Esophagus mucosa (tissue), 1 donor: ENCODE measurements at places on chromosomes 3 and 15.
A peak's percentile ranks its signal among the peaks of the same experiment; 100 is the strongest.

- ATAC-seq = no peak
Measured at GRCh38 chr3:70984776-70985482, 598.6 kb downstream of the FOXP1 start.

GRCh38 chr15:91603384-91604080, 250.0 kb upstream of the SLCO3A1 start:
- no peak for ATAC-seq

GRCh38 chr3:159761369-159761768, 227.3 kb upstream of the IL12A start:
- no peak for ATAC-seq

DNA sequence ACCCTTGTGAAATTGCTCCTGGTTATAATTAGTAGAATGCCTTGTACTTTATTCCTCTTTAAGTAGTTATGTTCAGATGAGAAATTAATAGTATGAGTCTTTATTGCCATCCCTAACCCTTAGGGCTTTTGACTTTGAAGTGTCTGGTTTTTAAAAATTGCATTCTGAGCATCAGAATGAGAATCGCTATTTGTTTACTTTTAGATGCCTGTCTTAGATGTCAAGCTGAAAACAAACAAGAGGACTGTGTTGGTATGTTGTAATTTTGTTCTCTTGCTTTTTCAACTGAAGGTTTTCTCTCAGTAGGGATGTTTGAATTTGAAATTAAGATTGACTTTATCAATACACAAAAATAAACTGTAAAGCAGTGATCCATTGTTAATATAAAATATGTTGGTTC, 5.2 kb downstream of the RNF7 start:
- no peak for ATAC-seq

GRCh38 chr15:42133886-42134502, 22.4 kb downstream of the PLA2G4F start:
- ATAC-seq = peak; percentile 71

DNA sequence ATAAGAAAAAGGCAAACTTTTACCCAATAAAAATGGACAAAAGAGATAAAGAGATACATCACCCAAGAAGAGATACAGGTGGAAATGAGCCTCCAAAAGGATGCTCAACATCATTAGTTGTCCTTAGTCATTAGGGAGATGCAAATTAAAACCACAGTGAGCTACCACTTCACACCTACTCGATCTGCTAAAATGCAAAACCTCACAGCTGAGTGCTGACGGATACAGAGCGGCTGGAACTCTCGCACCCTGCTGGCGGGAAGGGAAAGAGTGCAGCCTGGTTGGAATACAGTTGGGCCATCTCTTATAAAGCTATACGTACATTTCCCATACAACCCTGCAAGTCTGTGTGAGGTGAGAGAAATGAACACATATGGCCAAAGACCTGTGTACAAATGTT, 78.5 kb upstream of the PRR20G start:
- no peak for ATAC-seq

- ATAC-seq = peak; percentile 9
Measured at GRCh38 chr3:10928407-10928960, 64.1 kb upstream of the SLC6A1 start.

GRCh38 chr3:42497009-42497731, 5.3 kb upstream of the VIPR1 start:
- no peak for ATAC-seq

- no peak for ATAC-seq
Measured at GRCh38 chr3:130933801-130934345, 40.0 kb downstream of the ATP2C1 start.

DNA sequence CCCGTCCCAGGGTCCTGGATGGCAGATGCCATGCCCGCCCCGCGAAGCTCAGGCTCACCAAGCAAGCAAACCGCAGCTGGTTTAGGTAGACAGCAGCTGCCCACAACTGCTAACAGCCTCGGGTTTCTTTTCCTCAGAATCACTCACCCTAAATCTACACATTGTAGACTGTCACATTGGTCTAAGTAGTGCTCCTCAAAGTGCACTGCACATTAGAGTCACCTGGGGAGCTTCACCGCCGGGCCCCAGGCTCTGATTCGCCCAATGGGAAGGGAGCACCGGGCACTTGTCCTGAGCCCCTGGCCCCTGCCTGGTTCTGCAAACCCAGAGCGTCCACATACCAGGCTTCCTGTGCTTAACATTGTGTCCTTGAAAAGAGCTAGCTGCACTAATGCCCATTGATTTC, 752 bp downstream of the OCA2 start:
- ATAC-seq = no peak

DNA sequence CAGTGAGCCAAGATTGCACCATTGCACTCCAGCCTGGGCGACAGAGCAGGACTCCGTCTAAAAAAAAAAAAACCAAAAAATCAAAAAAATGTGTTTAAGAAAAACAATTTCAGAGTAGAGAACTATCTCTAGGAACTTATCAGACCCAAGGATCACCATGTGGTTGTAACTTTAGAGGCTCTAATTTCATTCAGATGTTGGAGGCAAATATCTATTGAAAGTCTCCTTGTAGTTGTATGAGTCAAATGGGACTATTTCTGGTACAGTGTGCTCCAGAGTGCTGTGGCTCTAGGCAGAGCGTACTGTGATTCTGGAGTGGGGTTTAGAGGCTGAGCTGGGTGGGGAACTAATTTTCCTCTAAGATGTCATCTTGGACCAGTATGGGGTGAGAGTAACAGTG, 398.7 kb downstream of the SHQ1 start:
- no peak for ATAC-seq

- no peak for ATAC-seq
Measured at GRCh38 chr3:3141939-3142338, 15.2 kb downstream of the TRNT1 start.

- ATAC-seq = no peak
Measured at GRCh38 chr3:195717416-195717815, 3.4 kb upstream of the MUC20 start.

- ATAC-seq = no peak
Measured at GRCh38 chr15:96326328-96327154, 4.0 kb upstream of the NR2F2 start.

- ATAC-seq = no peak
Measured at GRCh38 chr3:167501941-167502340, 28.1 kb upstream of the SERPINI2 start.

GRCh38 chr15:58539548-58539947, 107.8 kb downstream of the LIPC start:
- no peak for ATAC-seq

GRCh38 chr15:99250001-99250400, 620 bp upstream of the TTC23 start:
- no peak for ATAC-seq

- peak; percentile 86 for ATAC-seq
Measured at GRCh38 chr15:77187751-77188464, 117.0 kb upstream of the TSPAN3 start.

GRCh38 chr3:15649341-15649740, 47.8 kb downstream of the BTD start:
- no peak for ATAC-seq

- no peak for ATAC-seq
Measured at GRCh38 chr3:40099871-40100270, 209.6 kb upstream of the EIF1B start.

DNA sequence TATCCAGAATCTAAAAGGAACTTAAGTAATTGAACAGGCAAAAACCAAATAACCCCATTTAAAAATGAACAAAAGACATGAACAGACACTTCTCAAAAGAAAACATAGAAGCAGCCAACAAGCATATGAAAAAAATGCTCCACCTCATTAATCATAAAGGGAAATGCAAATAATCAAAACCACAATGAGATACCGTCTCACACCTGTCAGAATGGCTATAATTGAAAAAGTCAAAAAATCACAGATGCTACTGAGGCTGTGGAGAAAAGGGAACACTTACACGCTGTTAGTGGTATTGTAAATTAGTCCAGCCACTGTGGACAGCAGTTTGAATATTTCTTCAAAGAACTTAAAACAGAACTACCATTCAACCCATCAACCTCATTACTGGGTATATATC, 220.7 kb downstream of the MEX3B start:
- no peak for ATAC-seq

DNA sequence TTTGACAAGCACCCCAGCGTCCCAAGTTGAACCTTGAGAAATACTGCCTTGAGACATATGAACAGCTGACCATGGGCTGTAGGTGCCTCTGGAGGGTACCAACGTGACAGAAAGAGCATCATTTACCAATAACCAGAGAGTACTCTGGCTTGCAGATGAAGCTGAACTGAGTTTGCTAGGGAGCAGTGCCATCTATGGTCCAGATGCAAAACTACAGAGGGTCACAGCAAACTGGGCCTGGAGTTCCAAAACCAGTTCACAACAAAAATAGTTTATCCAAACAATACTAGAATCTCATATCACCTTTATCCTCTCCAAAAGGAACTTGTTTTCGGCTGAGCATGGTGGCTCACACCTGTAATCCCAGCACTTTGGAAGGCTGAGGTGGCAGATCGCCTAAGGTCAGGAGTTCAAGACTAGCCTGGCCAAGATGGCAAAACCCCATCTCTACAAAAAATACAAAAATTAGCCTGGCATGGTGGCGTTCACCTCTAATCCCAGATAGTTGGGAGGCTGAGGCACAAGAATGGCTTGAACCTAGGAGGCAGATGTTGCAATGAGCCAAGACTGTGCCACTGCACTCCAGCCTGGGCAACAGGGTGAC, 69.3 kb downstream of the CHAC1 start:
- peak; percentile 56 for ATAC-seq

DNA sequence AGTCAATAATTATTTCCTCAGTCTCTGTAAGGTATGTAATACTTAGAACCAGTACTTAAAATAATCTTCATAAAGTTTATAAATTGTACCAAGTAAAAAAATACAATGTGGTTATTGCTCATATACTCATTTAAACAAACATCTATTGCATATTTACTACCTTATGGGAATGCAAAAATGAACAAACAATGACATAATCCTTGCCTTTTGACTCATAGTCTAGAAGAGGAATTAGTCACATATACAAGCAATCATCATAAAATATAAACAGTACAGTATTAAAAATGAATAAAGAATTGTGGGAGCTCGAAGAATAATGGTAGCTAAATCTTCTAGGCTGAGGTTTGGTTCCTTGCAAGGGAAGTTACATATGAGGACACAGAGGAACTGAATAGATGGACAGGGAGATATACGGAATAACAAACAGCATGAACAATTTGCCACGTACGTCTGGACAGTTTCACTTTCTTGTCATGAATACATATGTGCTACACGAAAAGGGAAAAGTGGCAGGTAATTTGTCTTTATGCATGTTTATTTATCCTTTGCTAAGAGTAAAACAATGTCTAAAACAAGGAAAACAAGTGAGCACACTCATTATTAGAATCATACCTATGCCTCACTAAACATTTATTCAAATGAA, 17.2 kb downstream of the IMPG2 start:
- ATAC-seq = no peak

- ATAC-seq = no peak
Measured at GRCh38 chr3:151707216-151707615, 26.5 kb upstream of the AADACL2 start.

DNA sequence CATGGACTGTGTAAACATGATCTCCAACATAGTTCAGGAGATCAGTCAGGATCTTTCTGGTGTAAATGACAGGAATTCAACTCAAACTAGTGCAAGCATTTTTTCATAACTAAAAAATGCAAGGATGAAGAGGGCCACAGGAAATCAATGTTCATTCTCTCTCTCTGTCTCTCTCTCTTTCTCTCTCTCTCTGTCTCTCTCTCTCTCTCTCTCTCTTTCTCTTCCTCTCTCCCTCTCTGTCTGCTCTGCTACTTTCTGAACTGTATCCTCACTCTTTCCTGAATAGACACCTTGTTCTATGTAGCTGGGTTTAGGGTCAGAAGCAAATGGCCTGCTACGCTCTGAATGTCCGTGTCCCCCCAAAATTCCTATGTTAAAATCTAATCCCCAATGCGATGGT, 240.9 kb upstream of the UBE2E2 start:
- no peak for ATAC-seq

DNA sequence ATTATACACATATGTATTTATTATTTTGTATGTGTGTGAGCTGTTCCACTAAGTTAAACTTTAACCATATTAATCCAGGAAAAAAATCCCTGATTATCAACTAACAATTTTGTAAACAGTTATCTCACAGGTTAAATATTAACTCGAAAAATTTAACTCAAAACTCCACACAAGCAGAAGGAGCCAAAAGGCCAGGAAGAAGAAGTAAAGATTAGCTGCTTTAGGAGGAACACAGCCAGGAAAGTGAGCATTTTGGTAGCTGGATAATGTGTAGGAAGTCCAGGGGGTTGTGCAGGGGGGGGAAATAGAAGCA, 425.0 kb downstream of the TIGIT start:
- ATAC-seq = no peak

GRCh38 chr3:145915787-145916186, 245.2 kb downstream of the PLOD2 start:
- no peak for ATAC-seq

DNA sequence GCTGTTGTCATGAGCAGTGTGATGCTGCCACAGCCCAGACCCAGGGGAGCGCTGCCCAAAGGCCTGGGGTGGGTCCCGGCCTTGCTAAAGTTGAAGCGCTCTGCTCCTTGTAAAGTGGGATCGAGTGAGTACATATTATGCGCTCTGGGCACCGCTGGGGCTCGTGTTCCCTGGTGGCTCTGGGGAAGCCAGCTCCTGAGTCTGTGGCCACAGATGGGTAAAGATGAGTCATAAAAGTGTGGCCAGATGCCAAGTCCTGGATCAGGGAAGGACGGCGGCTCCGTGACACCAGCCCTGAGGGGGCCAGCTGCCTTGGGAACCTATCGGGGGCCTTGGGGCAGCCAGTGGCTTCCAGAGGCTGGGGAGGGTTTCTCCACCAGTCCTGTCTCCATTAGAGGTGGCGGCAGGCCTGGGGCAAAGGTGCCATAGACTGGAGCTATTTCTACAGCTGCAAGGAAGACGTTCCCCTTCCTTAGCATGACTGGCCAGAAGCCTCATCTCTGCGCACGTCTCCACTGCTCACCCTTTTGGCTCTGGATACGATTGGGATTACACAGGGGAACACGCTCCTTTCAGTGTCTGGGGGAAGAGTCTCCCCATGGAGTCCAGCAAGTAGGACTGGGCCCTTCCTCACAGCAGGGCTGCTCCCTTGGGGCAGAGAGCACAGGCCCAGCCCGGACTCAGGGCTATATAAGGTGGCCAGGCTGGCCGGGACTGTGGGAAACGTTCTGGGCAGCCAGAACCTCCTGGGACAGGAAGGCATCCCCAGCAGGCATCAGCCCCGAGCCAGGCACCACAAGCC, 1.2 kb upstream of the ITIH4 start:
- peak; percentile 49 for ATAC-seq

- ATAC-seq = no peak
Measured at GRCh38 chr3:28840976-28841376, 439.9 kb upstream of the RBMS3 start.

- ATAC-seq = peak; percentile 64
Measured at GRCh38 chr3:27659279-27660021, 62.7 kb downstream of the EOMES start.

- no peak for ATAC-seq
Measured at GRCh38 chr3:38723569-38724391, 74.3 kb upstream of the SCN5A start.
